ENCODE measurements at places on chromosomes 2 and 18. TPM values are rescaled to one million over a fixed set of nuclear protein-coding genes. Genes with fewer than 3 reads are reported as not detected.

ALLC gene
- total RNA-seq: 0.16 TPM

FEV gene
- total RNA-seq: 15.6 TPM

BOLL gene
- 0.22 TPM for total RNA-seq

DOK6 gene
- 7.0 TPM for total RNA-seq

FHOD3 gene
- total RNA-seq: 1.6 TPM

VAMP8 gene
- 76.0 TPM for total RNA-seq

GAREM1 gene
- 11.4 TPM for total RNA-seq

TEX44 gene
- total RNA-seq: not detected

CD207 gene
- not detected for total RNA-seq

RASGRP3 gene
- total RNA-seq: not detected

TACR1 gene
- 0.73 TPM for total RNA-seq

UNC80 gene
- 3.1 TPM for total RNA-seq
